ENCODE measurements at places on chromosomes 1 and 21.
A peak's percentile ranks its signal among the peaks of the same experiment; 100 is the strongest.

DNA sequence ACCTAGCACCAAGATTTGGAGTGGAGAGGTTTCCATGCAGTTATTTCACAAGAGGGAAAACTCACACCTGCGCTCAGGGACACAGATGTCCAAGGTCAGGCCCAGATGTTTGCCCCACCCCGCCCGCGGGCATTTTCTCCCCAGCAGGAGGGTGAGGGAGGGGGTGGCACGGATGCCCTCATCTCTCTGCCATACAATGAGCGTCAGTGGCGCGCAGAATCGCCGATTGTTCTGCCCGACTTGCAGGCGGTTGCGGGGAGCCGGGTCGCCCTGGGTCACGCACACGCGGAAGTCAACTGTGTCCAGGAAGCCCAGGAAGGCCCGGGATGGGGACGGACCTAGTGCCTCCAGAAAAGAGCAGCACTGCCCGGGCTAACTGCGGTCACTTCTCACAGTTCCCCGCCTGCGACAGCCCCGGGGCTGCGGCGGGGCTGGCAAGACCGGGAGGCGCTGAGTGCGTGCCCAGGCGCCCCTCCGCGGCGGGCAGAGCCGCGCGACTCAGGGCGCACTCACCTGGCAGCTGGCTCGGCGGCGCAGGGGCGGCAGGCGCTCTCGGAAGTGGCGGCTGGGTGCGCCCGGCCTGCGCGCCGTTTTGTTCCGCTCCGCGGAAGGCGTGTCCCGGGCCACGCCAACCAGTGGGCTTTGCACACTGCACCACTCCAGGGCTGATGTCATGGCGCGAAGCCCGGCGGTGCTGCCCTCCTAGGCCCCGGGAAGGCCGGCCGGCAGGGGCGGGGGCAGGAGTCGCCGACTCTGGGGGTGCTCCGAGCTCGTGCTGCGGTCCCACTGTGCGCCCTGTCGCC, at the start of gene CSRP1:
Gene CSRP1 (minus strand): TSS at position 567 of the 803 bp plus-strand sequence. CDS start 10,820 bp downstream, outside the sequence.
- peak; percentile 90 for DNase-seq

DNA sequence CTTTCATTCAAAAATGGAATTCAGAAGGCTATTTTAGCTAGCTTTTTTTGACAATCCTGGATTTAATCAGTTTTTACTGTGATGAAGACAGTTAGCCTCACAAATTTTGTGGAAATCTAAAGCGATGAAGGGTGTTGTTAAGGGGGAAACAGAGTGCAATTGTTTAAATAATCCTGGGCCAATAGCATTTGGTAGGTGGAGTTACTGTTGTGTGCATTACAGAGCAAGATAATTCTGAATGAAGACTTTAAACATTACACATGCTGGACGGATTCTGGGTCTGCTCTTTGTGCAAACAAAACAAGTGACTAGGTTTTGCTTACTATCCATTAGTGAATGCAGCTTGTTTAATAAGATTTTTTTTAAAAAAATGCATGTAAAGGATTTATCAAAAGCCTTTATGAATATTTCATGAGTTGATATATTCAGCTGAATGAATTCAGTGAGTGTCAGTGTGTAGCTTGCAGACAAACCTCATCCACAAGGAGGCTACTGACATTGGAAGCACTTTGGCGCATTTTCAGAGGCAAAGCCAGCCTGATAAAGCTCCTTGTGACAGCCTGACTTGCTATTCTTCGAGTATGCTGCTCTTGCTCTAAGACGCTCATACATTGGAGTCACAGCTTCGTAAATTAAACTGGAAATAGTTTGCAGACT, 199.6 kb downstream of the PDE4B start:
- no peak for DNase-seq

- no peak for DNase-seq
Measured at GRCh38 chr21:26583769-26584168, 10.7 kb upstream of the CYYR1 start.

- DNase-seq: peak; percentile 97
Measured at GRCh38 chr1:92329347-92330129, 30.7 kb downstream of the RPAP2 start.

- DNase-seq: no peak
Measured at GRCh38 chr1:89815611-89816010, 5.2 kb upstream of the LRRC8D start.

- DNase-seq: no peak
Measured at GRCh38 chr1:22461678-22462527, 10.3 kb downstream of the ZBTB40 start.

GRCh38 chr1:183030053-183030452, 6.8 kb downstream of the LAMC1 start:
- peak; percentile 86 for DNase-seq

DNA sequence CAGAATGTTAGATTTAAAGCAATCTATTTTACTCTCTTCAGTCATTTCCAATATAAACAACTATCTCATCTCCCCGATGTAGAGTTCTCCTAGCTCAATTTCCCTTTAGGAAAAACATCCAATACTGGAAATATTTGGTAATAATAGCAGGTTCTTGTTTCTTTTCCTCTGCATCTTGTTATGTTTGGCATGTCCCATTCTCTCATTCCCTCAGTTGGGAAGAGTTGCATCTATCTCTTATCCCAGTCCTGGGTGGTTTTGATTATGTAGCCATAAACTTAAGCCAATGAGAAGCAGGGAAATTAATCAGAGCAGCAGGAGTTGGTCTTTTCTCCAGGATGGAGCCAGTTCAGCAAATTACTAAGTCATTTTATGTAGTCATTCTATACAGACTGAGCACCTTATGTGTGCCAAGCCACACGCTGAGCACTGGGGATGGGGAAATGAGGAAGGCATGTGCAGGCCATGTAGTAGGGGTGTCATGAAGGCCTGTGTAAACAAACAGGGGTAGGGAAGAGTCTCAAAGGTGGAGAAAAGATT, 418.2 kb upstream of the NFIA start:
- DNase-seq: no peak

DNA sequence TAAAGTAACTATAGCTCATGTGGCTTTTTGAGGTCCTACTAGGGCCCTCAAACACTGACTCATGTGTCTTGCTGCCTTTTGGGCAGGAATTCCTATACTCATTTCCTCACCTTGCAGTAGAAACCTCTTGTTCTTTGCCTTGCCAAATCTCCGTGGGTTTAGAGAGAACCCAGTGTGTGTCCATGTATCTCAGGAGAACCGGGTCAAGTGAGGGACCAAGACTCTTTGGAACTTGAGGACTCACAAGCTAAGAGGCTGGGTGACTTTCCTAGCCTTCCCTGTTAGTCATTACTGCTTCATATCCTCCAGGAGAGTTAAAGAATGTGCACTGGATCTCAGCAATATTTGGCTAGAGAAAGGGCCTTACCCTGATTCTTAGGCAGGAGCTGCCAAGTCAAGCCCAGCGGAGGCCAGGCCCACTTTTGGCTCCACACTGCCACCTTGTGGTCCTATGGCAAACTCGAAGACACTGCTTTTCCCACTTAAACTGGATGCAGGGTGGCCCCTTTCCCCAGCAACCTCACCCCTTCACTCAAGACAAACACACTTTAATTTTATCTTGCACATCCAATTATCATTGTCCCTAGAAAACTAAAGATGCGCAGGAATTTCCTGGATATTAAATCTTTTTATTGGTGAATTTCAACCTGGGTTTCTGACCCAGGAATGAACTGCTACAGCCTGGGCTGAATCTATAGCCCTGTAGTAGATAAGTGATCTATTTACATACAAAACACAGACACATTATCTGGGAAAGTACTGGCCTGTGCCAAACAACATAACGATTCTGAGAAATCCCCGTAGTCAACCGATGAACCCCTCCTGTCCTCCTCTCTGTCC, 10.6 kb downstream of the AVPR1B start:
- peak; percentile 62 for DNase-seq

DNA sequence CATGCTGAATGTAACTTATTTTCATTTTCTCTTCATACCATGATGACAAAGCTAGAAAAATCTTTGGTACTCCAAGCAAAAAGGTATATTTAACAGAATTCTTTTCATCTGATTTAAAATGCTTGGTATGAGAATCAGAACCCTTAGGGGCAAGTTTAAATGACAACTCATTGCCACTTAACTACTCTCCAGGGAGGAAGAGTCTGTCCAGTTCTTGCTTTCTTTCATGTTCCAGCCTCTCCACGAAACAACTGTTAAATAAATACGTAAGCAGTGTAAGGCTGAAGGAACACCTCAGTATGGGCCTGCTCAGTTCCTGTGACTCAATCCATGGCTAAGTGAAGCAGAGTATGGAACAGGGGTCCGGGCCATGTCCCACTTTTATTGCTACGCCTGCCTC, 1.6 kb downstream of the LCE2A start:
- DNase-seq: no peak

DNA sequence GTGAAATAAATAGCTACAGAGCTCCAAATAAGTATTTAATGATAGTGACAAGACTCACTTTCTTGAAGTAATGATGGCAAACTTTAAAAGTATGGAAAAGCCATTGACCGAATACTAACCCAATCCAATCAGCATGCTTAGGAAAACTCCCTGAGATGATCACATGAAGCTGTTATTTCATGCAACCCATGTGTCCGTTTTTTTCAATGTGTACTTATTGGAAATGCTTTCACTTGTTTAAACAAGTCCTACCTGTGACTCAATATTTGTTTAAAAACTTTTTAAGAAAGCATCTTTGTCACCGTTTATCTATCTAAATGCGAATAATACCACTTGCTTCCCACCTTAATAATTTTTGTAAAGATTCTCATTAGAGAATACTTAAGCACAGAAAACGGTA, 185.8 kb downstream of the NRIP1 start:
- peak; percentile 38 for DNase-seq

DNA sequence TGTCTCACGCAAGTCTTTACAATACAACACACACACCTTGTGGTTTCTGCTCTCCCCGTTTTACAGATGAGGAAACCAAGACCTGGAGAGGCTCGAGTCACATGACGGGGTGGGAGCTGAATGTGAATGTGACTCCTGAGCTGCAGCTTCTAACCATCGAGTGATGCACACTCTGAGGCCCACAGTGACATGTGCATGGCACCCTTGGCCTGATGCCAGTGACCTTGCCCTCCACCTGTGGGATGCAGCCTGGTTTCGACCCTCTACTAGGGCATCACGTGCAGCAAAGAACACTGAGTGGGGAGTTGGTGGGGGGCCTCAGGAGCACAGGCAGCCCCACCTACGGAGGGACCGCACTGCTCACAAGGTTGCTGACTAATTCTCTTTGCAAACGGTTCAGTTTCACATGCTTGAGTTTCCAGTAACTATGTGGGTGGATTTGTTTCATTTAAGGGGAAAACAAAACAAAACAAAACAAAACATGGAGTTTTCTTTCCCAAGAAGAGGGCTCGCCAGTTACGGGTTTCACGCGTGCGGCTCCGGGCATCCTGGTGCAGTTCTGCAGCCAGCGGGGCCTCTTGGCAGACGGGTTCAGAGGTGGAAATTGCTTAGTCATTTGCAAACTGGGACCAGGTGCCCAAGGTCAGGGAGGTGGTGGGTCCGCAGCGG, 22.9 kb downstream of the SPSB1 start:
- peak; percentile 87 for DNase-seq

GRCh38 chr1:110485725-110486124, 33.2 kb downstream of the KCNA10 start:
- no peak for DNase-seq

GRCh38 chr1:92167151-92167550, 50.6 kb upstream of the C1orf146 start:
- DNase-seq: no peak

DNA sequence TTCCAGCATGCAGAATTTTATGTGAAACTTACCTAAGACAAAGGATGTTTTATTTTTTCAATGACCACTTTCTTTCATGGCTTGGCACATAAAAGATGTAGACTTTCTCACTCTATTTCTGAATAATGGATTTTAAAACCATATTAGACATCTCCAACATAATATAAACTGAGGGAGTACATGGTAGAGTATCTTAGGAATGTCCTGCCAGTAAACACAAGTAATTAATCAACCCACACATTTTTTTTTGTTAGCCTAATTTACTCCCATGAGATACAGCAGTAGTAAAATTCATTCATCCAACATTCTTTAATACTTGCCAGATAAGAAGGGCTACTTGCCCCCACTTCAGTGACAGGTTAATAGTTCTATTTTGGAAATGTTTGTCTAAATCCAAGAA, 235.4 kb upstream of the ADAMTS5 start:
- no peak for DNase-seq

GRCh38 chr1:47568763-47569162, 130.9 kb downstream of the FOXD2 start:
- peak; percentile 42 for DNase-seq

DNA sequence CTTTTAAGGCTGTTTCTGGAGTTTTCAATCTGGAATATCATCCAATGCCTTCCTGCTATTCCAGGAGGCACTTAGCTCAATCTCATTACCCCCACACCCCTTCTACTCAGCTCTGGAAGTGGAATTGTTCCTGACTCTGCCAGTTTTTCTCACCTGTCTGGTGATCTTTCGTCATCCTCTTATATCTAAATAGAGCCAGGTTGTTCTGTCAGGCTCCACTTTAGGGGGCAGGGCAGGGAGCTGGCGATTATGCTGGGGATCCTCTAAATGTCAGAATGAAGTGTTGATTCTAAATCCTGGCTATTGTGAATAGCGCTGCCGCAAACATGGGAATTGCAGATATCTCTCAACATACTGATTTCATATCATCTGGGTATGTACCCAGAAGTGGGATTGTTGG, 63.6 kb upstream of the ETV3 start:
- DNase-seq: no peak

- DNase-seq: no peak
Measured at GRCh38 chr1:117101334-117101733, 20.2 kb downstream of the TRIM45 start.

- no peak for DNase-seq
Measured at GRCh38 chr1:184767591-184767990, 12.9 kb upstream of the EDEM3 start.

DNA sequence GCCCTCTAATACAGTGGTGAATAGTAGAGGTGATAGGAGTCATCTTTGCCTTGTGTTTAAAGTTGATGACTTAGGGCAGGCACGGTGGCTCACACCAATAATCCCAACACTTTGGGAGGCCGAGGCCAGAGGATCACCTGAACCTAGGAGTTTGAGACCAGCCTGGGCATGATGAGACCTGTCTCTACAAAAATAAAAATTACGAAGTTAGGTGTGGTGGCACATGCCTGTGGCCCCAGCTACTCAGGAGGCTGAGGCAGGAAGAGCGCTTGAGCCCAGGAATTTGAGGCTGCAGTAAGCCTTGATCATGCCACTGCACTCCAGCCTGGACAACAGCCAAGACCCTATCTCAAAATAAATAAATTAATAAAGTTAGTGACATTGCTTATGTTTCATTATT, 26.6 kb downstream of the CAPZA1 start:
- no peak for DNase-seq

- DNase-seq: no peak
Measured at GRCh38 chr1:56199956-56200355, 379.4 kb downstream of the PLPP3 start.

DNA sequence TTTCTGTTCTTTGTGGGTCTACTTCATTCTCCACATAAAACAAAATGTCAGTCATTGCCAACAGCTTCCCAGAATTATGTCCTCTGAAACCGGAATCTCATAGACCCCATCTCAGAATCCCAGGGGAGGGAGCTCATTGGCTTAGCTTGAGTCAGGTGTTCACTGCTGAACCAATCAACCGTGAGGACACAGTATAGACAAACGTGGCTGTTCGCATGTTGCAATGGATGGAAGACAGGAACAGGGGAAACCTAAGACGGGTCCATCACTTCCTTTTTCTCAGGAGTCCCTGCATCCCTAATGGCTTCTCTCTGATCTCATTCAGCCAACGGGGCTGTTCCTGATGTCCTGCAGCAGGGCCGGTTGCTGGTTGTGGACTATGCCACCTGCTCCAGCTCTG, 9.1 kb downstream of the CELA2A start:
- no peak for DNase-seq

Data from iris pigment epithelial cell (primary cell).